Foreskin fibroblast (primary cell): ENCODE measurements at places on chromosomes 3 and 15.

DNA sequence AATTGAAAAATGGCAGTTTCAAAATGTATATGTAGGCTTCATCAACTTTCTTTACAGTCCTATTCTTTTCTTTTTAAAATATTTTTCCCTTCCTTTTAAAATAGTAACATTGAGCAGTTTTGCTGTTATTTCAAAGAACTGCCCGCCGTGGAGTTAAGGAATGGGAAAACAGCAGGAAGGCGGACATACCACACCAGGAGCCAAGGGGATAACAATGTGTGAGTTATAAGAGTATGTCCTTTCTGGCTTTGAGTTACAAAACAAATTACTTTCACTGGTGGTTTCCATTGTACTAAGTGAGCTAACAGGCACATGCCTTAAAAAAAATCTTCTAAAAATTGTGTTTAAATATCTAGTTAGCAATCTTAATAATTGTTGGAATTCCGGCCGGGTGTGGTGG is 37.4 kb upstream of the FBXL22 start:
- no peak for DNase-seq

- DNase-seq, result no peak
These were observed 65.6 kb upstream of the SLC6A1 start for GRCh38 chr3:10926811-10927521.

DNA sequence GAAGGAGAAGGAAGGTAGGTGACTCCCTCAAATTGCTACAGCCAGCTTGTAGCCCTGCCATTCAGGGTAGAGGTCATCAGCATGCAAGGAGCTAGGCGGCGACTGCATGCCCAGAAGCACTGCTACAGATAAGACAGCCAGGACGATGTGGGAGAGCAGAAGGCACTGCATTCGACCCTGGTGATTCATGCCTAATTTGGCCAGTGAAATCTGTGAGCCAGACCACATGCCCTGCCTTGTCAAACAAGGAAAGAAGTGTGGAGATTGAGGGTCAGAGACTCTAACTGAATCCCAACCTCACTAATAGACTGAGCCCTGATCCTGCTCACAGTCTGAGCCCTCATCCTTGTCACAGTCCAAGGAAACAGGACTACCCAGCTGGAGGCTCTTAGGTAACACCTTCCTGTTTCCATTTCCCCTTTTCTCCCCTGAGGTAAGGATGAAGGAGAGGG is 86.6 kb downstream of the LINGO1 start:
- DNase-seq, result peak; percentile 89

DNA sequence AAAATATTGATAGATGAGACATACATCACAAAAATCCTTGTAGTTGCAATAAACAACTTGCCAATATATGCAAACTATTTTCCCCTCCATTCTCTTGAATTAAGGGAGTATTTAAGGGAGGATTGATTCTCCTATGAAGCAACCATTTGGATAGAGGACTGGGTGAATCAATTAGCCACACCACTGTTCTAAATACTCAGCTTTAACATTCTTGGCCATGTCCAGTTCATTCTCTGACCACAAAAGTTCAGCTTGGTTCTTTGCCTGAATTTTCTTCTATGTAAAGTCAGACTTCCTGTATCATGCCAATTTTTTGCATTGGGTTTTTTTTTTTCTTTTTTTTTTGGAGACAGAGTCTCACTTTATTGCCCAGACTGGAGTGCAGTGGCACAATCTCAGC is 15.8 kb upstream of the SEC11A start:
- peak; percentile 36 for DNase-seq

GRCh38 chr3:3631114-3631513 is 168.1 kb upstream of the LRRN1 start:
- DNase-seq, result no peak

- DNase-seq, result no peak
These were observed 4.0 kb downstream of the LPP start for GRCh38 chr3:188157971-188158370.

DNA sequence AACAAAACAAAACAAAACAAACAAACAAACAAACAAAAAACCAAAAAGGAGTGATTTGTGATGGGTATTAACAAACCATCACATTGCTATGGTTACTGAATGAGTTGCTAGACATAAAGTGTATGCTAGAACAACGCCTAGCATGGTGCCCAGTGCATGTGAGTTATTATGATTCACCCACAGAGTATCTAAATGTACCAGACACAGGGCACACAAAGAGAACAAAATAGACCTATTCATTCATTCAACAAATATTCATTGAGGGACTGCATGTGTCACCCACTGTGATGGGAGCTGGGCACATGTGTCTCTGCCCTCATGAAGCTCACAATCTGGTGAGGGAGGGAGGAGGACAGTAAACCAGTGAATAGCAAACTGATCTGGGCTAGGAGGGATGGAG is 11.6 kb upstream of the ACAN start:
- DNase-seq, result no peak

DNA sequence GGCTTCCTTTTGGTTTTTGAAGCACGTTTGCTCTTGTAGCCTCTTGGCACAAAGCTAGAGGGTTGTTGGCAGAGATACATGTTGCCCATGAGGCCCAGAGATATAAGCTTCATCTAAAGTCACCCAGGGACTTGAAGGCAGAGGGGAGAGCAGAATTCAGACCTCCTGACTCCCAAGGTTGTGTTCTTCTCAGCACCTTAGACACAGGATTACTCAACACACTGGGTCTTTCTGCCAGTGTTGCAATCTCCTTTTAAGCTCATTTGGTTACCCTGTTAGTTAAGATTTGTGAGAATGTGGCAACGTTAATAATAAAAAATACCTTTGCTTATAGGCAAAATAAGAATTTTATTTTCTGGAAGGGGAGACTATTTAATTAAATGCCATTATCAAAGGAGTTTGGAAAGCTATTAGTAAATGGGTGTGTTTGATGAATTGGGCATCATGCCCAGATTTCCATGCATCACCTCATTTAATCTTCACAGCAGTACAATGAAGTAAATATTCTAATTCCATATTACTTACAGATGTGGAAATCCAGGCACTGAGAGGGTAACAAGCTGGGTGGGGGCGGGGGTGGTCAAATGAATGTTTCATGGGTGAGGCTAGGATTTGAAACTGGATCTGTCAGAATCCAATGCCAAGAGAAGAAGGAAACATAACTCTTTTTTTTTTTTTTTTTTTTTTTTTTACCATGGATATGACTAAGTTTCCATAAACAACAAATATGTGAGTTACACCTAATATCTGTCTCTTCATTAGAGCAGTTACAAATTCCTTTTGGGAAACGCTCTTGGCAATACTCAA is 183.3 kb downstream of the NR1D2 start:
- peak; percentile 66 for DNase-seq

- DNase-seq, result no peak
These were observed 293.6 kb upstream of the ICE2 start for GRCh38 chr15:60772395-60773120.

GRCh38 chr3:118960876-118961450 is 73.7 kb downstream of the IGSF11 start:
- DNase-seq, result peak; percentile 5

DNA sequence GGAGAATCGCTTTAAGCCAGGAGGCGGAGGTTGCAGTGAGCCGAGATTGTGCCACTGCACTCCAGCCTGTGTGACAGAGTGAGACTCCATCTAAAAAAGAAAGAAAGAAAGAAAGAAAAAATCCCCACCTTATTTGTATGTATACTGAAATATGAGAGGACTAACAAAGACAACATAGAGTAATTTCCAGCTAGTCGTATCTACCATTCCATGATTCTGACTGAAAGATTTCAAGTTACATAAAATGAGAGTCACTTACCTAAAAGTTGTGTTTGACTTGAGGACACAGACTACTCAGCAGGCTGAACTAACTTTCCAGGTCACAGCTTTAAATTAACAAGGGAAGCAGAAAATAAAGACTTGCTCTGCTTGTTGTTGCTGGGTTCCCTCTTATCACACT is 18.8 kb upstream of the PRKCI start:
- no peak for DNase-seq

DNA sequence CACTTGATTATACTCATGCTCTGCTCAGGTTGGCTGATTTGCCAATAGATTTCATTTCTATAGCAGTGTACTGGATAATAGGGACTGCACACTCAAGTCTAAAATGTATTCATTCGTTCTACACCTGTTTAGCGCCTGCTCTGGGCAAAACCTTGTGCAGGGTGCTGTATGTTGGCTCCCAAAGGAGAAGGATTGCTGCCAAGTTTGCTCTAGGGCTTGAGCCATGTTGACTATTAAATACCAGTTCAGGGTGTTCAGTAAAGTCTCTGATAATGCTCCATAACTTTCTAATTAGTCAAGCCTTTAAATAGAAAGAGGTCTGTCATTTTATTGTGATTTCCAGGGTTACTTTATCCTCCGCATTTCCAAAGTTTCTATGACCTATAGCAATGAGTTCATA is 470.2 kb downstream of the MAGI1 start:
- no peak for DNase-seq

- peak; percentile 43 for DNase-seq
These were observed 3.4 kb downstream of the IL20RB start for GRCh38 chr3:136960838-136961836.

GRCh38 chr3:173109143-173109542 is 31.9 kb downstream of the SPATA16 start:
- no peak for DNase-seq
